Fibroblast of skin of right biceps (primary cell): ENCODE measurements at places on chromosomes 7 and 10.

GRCh38 chr10:115624448-115624847, 531.3 kb downstream of the ATRNL1 start:
- DNase-seq = peak; percentile 62

DNA sequence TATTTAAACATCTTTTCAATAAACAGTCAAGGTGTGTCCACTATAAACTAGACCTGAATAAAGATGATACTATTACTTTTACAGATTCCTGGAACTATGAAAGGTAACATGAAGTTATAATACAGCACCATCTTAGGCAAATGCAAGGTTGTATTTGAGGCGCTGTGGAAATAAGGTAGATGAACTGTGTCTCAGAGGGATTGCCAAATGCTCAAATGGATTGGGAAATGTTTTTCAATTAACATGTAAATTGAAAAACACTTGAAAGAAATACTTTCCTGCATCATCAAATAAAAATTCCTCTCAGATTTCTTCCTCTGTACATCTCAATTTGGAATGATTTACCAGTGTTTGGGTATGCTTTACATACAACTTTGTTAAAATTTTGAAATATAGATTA, 139.4 kb downstream of the DKK1 start:
- DNase-seq = no peak

DNA sequence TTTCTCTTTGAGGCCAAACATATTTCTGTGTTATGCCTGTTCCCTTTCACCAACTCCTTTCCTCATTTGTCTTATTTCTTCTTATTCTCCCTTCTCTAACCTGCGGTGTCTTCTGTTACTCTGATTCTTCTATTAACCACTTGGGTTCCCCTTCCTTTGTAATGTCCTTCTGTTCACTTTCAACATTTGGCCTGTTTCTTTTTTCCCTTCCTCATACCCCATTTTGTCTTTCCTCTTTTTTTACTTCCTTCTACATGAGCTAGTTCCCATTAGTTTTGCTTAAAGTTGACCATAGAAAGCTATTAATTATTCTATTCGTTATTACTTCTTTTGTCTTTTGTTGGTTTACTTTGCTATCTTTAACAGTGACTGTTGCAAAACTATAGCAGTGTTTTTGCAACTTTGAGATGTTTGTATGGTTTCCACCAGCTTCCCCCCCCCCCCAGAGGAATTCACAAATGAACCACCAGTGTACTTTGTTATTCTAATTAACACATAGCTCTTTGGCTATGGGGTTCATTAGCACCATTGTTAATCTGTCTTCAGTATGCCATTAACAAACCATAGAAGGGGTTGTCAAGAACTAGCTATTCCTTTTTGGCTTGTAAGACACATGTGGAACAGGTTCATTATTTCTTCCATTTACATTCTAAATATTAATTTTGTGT, 2.9 kb downstream of the LRGUK start:
- DNase-seq = no peak

GRCh38 chr10:125121003-125121402, 39.4 kb downstream of the CTBP2 start:
- DNase-seq = no peak

- DNase-seq = peak; percentile 35
Observed at GRCh38 chr7:137142376-137142775, 201.2 kb downstream of the PTN start.

- DNase-seq = no peak
Observed at GRCh38 chr10:115022733-115023132, 70.4 kb upstream of the ATRNL1 start.

DNA sequence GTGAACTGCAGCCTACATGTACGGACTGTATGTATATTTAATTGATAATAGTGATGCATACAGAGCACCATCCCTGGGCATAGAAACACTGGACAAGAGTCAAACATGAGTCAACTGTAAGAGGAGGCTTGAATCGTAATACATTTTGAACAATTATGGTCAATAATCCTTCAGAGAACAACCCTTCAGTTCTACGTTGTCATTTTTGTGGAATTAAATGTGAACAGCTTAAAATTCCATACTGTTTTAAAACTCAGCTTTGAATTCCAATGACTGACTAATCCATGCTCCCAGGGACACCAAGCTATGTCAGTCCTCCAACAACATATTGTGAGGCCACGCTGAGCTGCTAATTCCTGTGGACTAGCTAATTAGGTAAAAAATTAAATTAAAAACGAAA, 41.5 kb upstream of the KMT2E start:
- DNase-seq = peak; percentile 94

- DNase-seq = peak; percentile 47
Observed at GRCh38 chr7:17058568-17058967, 176.8 kb upstream of the AGR3 start.

DNA sequence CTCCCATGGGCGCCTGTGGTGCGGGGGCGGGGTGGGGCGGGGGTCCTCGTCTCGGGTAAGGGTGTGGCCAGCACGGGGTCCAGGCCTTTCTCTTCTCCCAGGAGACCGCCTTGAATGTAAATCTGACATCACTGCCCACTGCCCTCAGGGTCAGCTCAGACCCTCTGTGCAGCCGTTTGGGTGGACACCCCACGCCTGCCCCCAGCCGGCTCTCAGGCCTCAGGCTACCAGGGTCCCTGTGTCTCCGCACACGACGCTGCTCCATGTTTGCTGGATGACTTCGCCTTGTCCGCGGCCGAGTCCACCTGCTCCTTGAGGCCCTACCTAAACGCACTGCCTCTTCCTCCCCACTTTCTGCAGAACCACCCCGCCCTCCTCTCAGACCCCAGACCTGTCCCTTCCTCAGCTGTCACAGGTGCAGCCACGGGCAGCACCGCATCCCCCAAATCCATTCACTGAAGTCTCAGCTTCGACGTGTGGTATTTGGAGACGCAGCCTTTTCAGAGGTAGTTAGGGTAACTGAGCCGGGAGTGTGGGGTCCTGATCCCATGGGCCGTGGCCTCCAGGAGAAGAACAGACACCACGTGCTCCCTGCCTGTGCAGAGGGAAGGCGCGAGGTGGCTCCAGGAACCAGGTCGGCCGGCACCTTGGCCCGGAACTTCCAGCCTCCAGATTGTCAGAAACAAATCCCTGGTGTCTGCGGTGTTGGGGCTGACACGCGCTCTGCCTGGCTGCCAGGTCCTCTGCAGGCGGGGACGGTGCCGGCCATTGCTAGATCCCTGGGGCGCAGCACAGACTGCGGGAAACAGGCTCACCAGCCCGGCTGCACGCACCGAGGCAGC, 97.4 kb upstream of the DIP2C start:
- DNase-seq = no peak

GRCh38 chr7:116526897-116527296, 2.1 kb downstream of the CAV1 start:
- DNase-seq = no peak

DNA sequence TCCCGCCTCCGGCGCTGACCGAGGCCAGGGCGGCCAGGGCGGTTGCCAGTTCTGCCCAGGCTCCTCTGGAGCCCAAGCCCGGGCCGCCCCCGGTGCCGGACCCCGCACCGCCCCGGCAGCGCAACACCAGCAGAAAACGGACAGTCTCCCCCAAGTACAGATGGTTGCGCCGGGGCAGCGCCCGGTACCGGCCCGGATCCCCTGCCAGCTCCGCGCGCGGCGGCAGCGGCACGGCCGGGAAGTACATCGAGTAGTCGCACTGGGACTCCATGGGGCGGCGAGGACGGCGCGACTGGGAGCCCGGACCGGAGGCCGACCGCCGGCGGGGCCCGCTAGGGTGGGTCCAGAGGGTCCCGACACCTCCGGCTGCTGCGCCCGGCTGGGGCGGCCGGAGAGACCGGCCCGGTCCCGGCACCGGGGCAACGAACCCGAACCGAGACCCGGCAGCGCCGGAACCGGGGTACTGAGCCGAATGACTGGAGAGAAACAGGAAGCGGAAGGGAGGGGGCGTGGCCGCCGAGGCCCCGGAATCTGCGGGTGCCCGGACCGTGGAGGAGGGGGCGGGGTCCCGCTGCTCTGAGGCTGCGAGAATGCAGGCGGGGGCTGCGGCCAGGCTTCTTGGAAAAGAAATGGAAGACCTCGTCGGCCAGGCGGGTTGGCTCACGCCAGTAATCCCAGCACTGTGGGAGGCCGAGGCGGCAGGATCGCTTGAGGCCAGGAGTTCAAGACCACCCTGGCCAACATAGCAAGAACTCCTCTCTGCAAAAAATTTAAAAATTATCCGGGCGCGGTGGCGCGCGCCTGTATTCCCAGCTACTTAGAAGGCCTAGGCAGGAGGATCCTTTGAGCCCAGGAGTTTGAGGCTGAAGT, at the start of gene TRAPPC14:
TSS of gene TRAPPC14 (minus strand) at position 495 of the 870 bp plus-strand sequence. CDS start at position 271, 224 bp downstream.
- DNase-seq = peak; percentile 84

- DNase-seq = no peak
Observed at GRCh38 chr10:4061441-4061951, 276.5 kb upstream of the KLF6 start.

GRCh38 chr10:115432188-115432819, 339.1 kb downstream of the ATRNL1 start:
- DNase-seq = peak; percentile 30

- DNase-seq = no peak
Observed at GRCh38 chr10:53699684-53700083, 927.1 kb upstream of the MBL2 start.

- peak; percentile 80 for DNase-seq
Observed at GRCh38 chr7:132516042-132516840, 60.0 kb downstream of the PLXNA4 start.

DNA sequence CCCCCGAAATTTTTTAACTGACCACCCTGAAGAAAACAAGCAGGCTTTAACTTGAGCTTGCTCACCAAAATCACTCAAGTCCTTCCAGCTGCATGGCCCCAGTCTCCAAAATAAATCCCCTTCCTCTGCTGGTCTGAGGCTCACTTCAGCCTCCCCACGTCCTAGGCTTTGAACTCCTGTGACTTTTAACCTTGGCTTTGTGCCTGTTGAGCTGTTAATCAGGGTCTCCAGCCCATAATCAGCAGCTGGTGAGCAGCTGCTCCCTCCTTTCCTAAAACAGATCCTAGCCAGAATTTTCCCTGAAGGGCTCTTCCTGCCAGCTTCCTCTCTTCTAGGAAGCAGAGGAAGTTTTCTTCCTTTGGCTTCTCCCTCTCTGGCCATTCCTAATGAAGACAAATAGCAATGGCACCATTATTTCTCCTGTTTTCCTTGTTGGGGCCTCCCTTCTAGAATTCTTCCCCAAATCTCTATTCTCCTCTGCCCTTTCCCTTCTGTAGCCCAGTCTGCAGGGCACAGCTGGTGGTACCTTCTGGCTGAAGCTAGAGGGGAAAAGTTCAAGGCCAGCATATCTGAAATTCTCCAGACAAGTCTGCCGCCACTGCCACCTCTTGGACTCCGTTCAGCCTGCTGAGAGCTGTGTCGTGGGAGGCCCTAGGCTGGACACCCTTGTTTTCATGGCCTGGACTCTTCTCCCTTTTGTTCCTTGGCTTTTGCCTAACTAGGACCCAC, 152.1 kb downstream of the NOC3L start:
- DNase-seq = no peak

DNA sequence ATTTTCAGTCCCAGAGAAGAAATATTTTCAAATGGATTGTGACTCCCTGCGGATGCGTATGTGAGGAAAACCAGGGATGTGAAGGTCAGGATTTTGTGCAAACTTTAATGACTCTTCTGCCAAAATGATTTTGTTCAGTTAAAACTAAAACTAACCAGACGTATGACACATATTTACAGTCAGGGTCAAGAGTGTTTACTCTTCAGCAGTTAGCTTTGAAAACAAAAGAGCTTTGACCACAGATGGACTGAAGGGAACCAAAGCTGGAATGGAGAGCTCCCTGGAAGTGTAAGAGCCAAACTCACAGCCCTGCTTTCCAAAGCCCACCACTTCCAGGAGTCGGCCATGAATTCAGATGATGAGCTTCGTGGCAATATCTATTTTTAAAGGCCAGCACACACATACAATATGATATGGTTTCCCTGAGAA, 15.5 kb downstream of the SVIL start:
- DNase-seq = no peak

DNA sequence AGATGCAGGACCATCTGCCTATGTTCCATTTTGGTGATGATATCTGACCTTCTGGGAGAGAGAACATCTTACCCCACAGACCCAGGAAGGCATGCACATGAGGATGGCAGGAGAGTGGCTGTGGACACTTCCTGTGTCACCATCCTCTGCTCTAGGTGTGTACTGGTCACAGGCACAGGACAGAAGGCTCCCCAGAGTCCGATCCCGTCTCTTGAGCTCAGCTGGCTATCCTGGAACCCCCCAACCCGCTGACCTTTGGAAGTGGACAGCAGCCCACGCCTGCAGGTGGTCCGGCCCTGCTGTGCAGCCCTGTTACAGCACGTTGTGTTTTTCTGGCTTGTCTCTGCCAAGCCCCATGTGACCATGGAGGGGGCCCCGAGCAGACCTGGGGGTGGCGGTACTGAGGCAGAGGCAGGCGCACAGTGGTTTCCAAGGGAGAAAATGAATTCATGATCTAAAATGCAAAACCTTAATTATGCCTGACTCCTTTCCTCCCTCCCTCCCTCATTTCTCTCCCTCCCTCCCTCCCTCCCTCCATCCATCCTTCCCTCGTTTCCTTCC, 178.8 kb downstream of the CUX1 start:
- DNase-seq = no peak

DNA sequence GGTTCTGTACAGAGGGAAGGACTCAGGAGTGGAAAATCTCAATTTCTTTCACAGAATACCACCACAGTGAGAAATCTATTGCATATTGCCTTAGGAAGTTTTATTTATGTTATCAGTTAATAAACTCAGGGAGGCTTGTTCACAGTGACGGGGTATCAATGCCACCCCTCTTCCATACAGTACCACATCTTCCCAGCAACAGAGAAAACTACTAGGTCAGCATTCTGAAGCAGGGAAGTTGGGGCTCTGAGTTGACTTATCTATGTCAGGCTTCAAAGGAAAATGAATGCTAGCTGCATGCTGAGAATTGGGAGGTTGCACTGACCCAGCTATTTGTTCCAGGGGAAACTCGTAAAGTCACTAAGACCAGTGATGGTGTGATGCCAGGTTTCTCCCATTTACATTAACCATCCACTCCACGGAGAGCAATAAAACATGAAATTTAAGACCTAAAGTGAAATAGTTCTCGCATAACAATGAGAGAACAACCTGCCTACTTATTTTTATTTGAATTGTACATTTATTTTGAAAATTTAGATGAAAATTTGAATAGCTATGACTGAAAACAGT, 266.7 kb downstream of the RNLS start:
- no peak for DNase-seq

DNA sequence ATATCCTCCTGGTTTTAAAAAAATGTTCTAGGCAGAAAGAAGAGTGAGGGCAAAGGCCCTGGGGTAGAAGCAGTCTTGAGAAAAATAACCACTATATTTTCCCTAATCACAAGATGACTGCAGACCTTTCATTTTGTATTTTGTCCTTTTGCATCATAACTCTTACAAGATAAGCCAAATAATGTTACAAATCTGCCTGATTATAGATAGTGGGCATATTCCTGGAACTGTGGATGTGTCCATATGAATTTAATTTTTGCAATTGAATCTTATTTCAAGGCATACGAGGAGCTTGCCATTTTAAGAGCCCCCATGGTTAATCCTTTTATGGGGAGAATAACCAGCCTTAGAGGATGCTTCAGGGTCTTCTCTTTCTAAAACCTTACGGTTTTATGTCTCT, 102.7 kb downstream of the ADRA2A start:
- DNase-seq = no peak

DNA sequence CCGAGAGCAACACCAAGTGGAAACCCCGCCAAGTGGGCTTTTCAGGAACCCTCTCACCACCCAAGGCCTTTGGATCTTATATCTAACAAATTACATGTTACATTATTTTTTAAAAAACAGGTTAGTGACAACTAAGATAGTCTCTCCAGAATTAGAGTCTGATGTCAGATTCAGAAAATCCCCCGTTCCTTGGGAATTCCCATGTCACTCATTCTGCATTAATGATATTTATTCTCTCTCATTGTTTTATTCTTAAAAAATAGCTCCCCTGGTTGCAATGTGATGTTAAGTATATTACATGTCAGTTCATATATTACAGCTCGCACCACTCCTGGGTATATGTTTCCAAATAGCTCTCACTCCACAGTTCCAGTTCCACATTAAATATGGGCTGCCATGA, 81.8 kb downstream of the WNT2 start:
- no peak for DNase-seq
